ENCODE measurements at places on chromosomes 11 and 22.
A peak's percentile ranks its signal among the peaks of the same experiment; 100 is the strongest.

DNA sequence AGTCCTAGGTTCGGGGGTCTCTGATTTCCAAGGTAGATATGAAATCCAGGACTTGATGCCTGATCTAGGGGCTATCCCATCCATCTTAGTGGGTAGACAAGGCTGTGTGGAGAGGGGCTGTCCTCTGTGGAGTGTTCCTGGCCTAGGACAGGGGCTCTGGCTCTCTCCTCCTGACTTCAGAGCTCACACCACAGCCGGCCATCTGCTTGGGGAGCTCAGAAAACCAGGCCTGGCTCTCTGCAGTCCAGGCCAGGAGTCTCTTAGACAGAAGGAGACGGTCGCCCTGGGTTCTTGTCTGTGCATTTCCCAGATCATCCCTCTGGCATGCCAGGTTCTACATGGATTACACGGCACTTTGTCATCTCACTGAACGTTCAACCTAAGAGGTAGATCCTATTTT lies 17.9 kb downstream of the TUB start:
- H3K36me3 ChIP-seq, result peaks cover 3% of the 10 kb centered on the region
- no peak overlapping the region for H3K4me3 ChIP-seq
- DNase-seq, result no peak
- H3K4me1 ChIP-seq, result no peaks in the 10 kb centered on the region
- no peaks in the 10 kb centered on the region for H3K27me3 ChIP-seq

GRCh38 chr11:63240098-63240497 lies 3.3 kb downstream of the SLC22A25 start:
- peaks cover 99% of the 10 kb centered on the region for H3K4me1 ChIP-seq
- peak overlapping the region; percentile 66 for H3K27ac ChIP-seq
- no peak for DNase-seq
- no peaks in the 10 kb centered on the region for H3K36me3 ChIP-seq

DNA sequence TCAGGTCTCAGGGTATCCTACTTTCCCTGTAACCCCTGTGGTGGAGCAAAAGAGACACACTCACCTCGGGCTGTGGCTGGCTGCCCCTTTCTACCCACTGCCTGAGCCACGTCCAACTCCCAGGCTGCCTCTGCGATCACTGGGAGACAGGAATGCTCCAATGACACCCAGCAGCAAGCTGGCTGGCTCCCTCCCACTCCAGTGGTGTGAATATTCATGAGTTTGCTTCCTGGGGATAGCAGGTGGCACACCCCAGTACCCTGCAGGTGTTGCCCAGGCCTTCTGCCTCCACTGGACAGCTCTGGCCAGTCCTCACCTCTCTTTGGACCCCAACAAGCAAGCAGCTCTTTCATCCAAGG lies 9.7 kb downstream of the GAL3ST1 start:
- H3K4me3 ChIP-seq, result no peak overlapping the region
- H3K36me3 ChIP-seq, result no peaks in the 10 kb centered on the region
- H3K27me3 ChIP-seq, result no peaks in the 10 kb centered on the region
- no peak for DNase-seq
- peaks cover 54% of the 10 kb centered on the region for H3K4me1 ChIP-seq

- 0 out of 3 replicates have a peak, but pooled peaks cover 7% of the 10 kb centered on the region for H3K27me3 ChIP-seq
- H3K27ac ChIP-seq, result no peak overlapping the region
- H3K4me1 ChIP-seq, result no peaks in the 10 kb centered on the region
- no peak overlapping the region for H3K4me3 ChIP-seq
These were observed 37.5 kb downstream of the SLC1A2 start for GRCh38 chr11:35381709-35382322.

- H3K27ac ChIP-seq, result no peak overlapping the region
- H3K36me3 ChIP-seq, result no peaks in the 10 kb centered on the region
- no peak for DNase-seq
- H3K4me1 ChIP-seq, result peaks cover 23% of the 10 kb centered on the region
These were observed 324.5 kb upstream of the PITPNB start for GRCh38 chr22:28243539-28243938.

All from HepG2 (cell line).